Caco-2 (cell line): ENCODE measurements at places on chromosomes 3 and 15. TPM values are rescaled to one million over a fixed set of nuclear protein-coding genes. Genes with fewer than 3 reads are reported as not detected.

Gene CSPG5
- 0.67 and 0.77 TPM in 2 replicates for total RNA-seq

Gene CMTM6
- 39.7 and 41.8 TPM in 2 replicates for total RNA-seq

Gene ISLR
- not detected in 2 replicates for total RNA-seq

Gene ADAMTS9
- 4.0 and 5.5 TPM in 2 replicates for total RNA-seq
